ENCODE measurements at places on chromosomes 6 and 20. TPM values are rescaled to one million over a fixed set of nuclear protein-coding genes. Genes with fewer than 3 reads are reported as not detected.

The SPDEF gene
- total RNA-seq, result not detected

The HAO1 gene
- not detected for total RNA-seq

The OR2J3 gene
- total RNA-seq, result not detected

The MAK gene
- total RNA-seq, result not detected

The FBXO5 gene
- total RNA-seq, result 6.2 TPM

The SIRPB1 gene
- total RNA-seq, result not detected

The BICRAL gene
- total RNA-seq, result 11.0 TPM

Measured in glutamatergic neuron (in vitro differentiated cells).